Activated CD4-positive, CD25-positive, alpha-beta regulatory T cell treated with anti-CD3 and anti-CD28 coated beads, Interleukin-2, amount 50 U/mL, for 16 hours (primary cell): ENCODE measurements at places on chromosomes 3 and 15.

DNA sequence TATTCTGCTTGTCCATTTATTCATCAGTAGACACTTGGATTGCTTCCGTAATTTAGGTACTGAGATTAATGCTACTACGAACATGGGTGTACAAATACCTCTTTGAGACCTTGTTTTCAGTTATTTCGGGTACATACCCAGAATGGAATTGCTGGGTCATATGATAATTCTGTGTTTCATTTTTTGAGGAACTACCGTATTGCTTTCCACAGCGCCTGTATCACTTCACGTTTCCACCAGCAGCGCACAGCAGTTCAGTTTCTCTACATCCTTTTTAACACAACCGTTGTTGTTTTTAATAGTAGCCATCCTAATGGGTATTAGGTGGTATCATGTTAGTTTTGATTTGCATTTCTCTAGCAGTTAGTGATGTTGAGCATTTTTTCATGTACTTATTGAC, 9.5 kb downstream of the PAK2 start:
- no peak for DNase-seq

GRCh38 chr3:195263193-195263924, 7.6 kb downstream of the XXYLT1 start:
- no peak for DNase-seq

DNA sequence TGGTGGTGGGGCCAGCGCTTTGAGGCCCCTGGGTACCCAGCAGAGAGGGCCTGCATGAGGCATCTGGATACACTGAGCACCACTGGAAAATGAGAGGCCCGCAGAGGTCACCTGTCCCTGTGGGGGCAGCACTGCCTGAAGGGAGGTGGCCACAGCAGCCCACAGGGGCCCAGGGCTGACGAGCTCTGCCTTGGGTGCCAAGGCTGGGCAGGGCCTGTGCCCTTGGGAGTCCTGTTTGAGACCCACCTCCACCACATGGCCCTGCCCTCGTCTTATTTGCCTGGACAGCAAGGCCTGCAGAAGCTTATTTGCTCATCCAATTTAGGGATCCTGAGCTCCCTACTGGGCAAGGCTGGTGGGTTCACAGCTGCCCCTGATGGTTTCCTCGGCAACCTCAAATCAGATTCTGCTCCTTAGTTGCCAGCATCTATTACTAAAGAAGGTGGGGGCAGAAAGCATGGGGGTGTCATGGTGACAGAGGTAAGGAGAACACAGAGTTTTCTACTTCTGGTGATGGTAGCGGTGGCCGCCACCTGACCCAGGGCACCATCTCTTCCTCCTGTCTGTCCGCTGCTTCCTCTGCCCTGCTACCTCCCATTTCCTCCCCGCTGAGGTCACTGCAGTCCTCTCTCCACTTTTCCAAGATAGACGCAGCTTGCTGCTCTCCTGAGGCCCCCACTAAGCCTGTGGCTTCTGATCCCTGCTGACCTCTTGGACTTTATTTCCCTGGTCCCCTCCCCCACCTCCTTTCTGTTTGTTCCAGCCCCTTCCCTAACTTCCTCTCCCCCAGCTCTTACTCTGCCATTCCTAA, 62.9 kb downstream of the HMCES start:
- DNase-seq, result no peak

DNA sequence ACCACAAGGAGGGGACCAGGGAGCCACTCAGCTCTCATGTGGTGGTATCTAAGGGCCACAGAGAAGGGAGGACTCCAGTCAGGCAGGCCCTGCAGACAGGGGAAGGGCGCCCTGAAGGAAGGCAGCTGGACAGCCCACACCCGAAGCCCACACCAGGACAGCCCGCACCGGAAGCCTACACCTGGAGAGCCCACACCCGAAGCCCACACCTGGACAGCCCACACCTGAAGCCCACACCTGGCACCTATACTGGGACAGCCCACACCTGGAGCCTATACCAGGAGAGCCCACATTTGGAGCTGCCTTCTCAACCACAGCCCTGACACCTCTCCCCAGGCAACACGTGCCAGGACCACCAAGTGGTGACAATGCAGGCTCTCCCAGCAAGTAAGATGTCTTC, 11.7 kb downstream of the TPRA1 start:
- no peak for DNase-seq

DNA sequence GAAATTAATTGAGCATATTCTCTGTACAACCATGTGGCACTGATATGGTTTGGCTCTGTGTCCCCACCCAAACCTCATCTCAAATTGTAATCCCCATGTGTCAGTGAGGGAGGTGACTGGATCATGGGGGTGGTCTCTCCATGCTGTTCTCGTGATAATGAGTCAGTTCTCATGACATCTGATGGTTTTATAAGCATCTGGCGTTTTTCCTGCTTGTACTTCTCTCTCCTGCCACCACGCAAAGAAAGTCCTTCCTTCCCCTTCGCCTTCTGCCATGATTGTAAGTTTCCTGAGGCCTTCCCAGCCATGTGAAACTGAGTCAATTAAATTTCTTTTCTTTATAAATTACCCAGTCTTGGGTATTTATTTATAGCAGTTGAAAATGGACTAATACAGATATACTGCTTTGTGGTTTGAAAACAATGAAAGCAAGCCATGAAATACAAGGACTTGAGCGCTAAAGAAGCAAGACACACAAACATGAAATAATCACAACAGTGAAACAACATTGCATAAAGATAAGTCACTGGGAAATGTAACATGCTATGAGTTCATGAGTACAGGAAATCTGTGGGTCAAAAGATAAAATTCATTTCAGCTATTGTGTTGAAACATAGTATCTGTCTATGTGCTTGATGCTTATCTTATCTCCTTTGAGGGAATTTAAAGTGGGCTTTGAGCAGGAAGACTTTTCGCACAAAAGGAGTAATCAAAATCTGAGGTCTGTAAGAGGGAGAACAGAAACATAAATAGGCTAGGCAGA, 288.7 kb downstream of the GBE1 start:
- no peak for DNase-seq

DNA sequence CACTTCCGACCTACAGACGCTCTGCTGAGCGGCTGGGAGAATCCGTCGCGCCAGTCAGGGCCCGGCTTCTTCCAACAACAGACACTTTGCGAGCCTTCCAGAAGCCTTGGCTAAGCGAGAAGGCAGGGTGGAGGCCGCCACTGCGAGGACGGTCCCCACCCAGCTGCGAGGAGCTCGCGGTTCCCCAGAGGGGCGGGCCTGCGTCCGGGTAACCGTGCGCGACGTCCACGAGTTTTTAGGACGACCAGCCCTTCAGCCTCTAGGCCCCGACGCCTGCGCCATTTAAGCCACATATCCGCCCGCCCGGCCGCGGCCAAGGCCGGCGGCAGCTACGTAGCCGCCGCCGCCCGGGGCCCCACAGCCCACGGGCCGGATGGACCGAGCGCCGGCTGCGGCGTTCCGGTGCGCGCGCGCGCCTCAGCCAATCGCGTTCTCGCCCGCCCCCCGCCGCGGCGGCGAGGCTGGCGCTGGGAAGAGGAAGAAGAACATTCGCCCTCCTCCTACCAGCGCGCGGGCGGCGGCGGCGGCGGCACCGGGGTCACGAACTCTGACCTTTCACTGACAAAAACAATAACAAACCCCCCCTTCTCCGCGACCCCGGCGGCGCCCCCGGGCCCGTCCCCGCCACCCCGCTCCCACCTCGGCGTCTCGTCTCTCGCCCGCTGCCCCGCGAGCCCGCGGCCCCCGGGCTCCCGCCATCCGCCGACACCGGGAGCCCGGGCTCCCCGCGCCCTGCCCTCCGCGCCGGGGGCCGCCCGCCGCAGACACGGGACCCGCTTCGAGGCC, at the start of gene NR2C2:
TSS of gene NR2C2 (plus strand) at position 484 of the 786 bp plus-strand sequence. CDS start 56,332 bp downstream, outside the sequence.
- peak; percentile 76 for DNase-seq

DNA sequence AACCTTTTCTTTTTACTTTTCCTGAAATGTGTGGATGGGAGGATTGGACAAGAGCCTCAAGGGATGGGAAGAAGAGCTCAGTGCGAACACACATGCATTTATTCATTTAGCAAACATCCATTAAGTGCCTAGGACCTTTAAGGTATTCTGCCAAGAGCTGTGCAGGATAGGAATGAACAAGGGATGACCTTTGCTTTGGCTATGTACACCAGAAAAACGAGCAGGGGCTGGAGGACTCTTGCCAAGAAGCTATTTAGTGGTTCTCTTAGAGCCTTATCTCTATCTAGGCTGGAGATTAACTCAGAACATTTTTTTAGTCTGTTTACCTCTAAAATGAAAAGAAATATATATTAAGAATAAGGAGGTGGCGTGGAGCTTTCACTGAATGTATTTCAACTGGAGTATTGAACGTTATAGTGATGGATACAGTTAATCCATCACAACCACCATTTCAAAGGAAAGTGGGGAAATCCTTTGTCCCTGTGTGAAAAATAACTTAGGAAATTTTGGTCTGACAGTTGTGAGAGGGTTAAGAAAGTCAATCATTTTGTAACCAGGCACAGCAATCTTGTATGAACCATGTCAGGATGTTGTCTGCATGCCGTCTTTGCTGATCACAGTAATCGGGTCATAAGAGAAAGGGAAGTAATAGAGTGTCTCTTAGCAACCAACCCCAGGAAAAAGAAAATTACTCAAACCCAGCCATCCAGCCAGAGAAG, 279.0 kb downstream of the LPP start:
- DNase-seq, result no peak

DNA sequence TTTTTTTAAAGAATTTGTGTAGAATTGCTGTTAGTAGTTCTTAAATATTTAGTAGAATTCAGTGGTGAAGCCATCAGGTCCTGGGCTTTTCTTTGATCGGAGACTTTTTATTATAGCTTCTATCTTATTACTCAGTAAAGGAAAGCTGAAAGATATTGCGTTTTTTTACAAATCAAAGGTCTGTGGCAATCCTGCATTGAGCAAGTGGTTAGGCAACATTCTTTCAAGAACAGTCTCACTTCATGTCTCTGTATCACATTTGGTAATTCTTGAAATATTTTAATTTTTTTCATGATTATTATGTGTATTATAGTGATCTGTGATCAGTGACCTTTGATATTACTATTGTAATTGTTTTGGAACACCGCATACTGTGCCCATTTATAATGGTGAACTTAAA, 140.8 kb downstream of the UNC13C start:
- no peak for DNase-seq

DNA sequence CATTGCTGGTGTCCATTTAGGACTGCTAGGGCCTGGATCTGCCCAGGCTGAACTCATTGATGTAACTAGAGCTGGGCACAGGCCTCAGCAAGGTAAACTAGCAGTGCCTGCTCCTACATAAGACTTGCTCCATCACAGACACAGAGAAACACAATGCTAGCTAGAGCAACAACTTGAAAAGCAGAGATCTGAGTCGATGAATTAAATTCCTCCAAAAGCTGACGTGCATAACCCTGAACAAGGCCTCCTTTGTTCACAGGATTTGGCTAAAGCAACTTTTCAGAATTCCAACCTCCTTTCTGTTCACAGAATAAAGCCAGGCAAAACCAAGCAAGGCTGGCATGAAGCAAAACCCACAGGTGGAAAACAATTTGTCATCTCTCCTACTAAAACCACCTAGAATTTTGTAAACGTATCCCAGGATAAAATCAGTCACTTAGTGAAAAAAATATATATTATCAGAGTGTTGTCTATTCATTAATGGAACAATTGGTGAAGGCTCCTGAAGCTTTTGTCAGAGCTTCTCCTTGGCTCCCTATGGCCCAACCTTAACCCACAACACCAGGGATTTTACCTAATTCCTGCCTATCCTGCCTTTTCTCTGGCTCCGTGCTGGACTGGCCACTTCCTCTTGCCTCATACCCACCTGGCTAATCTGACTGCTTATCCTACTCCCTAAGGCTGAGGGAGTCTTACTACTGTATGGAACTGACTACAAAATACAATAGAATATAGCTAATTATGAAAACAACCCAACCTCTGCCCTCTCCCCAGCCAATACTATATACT, 39.9 kb downstream of the PLCH1 start:
- no peak for DNase-seq

- no peak for DNase-seq
These were observed 50.6 kb downstream of the TBL1XR1 start for GRCh38 chr3:177146646-177147045.

DNA sequence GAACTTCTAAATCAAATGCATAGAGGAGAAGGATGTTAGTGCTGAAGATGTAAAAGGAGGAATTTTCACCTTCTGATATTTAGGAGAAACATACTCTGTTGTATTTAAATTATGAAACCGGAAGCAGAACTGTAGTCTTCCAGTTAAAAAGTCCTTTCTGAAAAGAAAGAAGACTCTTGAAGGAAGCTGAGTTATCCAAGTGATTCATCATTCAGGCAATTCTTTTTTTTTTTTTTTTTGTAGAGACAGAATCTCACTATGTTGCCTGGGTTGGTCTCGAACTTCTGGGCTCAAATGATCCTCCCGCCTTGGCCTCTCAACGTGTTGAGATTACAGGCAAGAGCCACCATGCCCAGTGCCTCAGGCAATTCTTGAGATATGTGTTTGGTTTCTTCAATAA, 424.8 kb upstream of the TPM1 start:
- DNase-seq, result no peak

GRCh38 chr15:83514584-83514983, 67.4 kb downstream of the SH3GL3 start:
- DNase-seq, result no peak

DNA sequence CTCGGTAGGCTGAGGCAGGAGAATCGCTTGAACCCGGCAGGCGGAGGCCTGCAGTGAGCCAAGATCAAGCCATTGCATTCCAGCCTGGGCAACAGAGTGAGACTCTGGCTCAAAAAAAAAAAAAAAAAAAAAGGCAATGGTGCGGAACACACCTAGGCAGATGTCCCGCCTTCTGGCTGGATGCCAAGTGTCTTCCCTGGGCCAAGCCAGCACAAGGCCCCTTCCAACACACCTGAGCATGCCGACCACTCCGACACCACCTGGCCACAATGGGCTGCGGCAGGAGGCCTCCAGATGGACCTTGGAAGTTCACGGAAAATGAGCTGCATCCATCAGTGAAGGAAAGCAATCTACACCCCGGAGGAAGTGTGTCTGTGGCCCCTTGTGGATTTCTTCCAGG, 19.0 kb downstream of the NUP210 start:
- no peak for DNase-seq

GRCh38 chr3:145750657-145751056, 410.3 kb downstream of the PLOD2 start:
- no peak for DNase-seq

DNA sequence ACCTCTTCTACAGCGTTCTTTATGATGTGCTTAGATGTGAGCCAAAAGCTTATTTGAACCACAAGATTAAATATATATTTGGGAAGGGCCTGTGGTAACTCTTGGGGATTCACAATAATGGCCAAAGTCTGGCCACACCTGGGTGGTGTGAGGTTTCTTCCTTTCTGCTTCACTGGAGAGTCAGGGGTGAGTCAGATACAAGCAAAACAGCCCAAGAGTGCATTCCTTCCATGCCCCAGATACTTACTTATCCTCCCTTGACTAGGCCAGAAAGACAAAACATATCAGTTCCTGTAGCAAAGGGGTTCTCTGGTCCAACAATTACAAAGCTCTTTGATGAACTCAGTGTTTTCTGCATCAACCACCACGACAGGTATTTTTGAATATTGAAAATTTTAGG, 941 bp downstream of the ZBED2 start:
- DNase-seq, result no peak

DNA sequence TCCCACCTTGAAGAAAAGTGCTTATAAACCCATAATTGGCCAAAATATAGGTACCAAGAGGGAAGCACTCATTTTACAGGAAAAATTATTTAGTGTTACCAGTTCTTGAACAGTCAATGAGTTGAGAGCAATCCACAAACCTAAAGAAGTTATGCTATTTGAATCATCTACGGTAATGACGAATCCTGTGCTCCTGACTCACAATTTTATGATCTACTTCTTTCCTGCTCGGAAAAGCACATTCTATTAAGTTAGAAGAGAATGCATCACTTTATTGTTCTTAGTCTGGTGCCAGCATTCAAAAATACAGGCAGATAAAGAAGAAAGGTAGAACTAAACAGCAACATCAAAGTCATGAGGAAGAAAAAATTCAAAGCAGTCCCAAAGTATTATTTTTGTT, 33.2 kb downstream of the CHRM5 start:
- no peak for DNase-seq

- DNase-seq, result no peak
These were observed 40.6 kb downstream of the MYO5C start for GRCh38 chr15:52255008-52255407.
